Hepatocyte (in vitro differentiated cells): ENCODE measurements at places on chromosomes 4 and X. TPM values are rescaled to one million over a fixed set of nuclear protein-coding genes. Genes with fewer than 3 reads are reported as not detected.

The LRBA gene
- total RNA-seq = 69.4 and 71.0 TPM in 2 replicates

The TCEAL3 gene
- total RNA-seq = 28.6 and 28.7 TPM in 2 replicates

The FBXL5 gene
- total RNA-seq = 80.9 and 90.2 TPM in 2 replicates

DNA sequence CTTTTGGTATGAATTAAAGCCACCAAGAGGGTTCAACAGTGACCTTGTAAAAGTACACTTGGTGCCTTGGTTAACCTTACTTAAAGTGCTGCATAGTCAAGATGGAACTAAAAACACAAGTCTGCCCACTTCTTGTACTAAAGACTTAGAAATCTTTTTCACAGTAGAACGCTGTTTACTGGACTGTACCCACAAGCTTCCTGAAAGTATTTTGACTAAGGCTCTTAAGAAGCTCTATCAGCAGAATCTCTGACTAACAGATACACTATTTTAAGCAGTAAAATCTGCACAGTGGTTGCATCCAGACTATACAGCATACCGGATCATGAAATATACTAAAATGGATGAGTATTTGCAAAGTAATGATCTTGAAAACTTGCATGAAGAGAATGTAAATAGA is 7.2 kb downstream of the RAB28 start:
- no peak overlapping the region for H3K4me3 ChIP-seq
- DNase-seq = peak; percentile 7
- H3K36me3 ChIP-seq = no peaks in the 10 kb centered on the region
- H3K27ac ChIP-seq = no peak overlapping the region
- no peaks in the 10 kb centered on the region for H3K27me3 ChIP-seq

DNA sequence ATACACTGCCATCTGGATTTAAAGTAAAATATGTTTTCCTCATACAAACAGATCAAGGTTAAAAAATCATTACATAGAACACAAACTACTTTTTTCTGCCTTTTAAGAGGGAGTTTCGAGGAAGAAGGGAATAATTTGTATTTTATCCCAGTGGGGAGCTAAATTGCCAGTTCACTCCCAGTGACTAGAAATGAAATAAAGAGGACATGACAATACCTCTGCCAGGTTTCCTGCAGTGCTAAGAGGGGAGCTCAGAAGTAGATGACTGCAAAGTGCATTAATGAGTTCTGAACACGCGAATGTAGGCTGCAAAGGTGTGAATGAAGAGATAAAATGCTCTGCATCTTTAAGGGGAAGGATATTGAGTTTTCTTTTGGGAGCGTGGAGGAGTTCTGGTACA is 69.7 kb downstream of the SRPX start:
- peaks cover 4% of the 10 kb centered on the region for H3K4me1 ChIP-seq
- H3K27ac ChIP-seq = no peak overlapping the region
- H3K27me3 ChIP-seq = no peaks in the 10 kb centered on the region
- H3K36me3 ChIP-seq = no peaks in the 10 kb centered on the region
- H3K4me3 ChIP-seq = no peak overlapping the region

The SPANXD gene
- not detected in 2 replicates for total RNA-seq

GRCh38 chr4:93983140-93983539 is 154.6 kb downstream of the ATOH1 start:
- H3K27ac ChIP-seq = no peak overlapping the region
- no peak overlapping the region for H3K4me3 ChIP-seq
- no peak for DNase-seq
- no peaks in the 10 kb centered on the region for H3K36me3 ChIP-seq

The HTR2C gene
- total RNA-seq = 0.04 and 0.27 TPM in 2 replicates

DNA sequence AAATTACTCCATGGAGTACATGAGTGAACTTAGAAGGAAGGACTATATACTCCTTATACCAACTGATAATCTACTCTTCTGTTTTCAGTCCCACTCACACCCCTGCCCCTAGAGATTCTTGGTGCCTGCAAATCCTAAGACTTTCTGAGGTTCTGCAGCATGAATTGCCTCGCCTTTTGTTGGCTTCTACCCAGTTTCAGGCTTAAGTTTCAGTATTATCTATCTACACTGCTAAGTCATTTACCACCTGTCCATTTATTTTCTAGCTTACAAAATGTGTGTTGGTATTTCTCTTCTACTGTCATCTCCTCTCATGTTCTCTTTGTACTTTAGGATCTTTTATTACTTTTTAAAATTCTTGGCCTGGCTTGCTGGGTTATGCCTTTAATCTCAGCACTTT is 94.4 kb upstream of the AMOT start:
- H3K4me1 ChIP-seq = no peaks in the 10 kb centered on the region
- H3K36me3 ChIP-seq = no peaks in the 10 kb centered on the region
- no peak overlapping the region for H3K4me3 ChIP-seq
- no peaks in the 10 kb centered on the region for H3K27me3 ChIP-seq
